ENCODE measurements at places on chromosomes 5 and 9.

GRCh38 chr5:29143266-29143665 lies 2050.2 kb upstream of the CDH6 start:
- no peak for DNase-seq

GRCh38 chr5:72355706-72356299 lies 35.6 kb downstream of the PTCD2 start:
- no peak for DNase-seq

DNA sequence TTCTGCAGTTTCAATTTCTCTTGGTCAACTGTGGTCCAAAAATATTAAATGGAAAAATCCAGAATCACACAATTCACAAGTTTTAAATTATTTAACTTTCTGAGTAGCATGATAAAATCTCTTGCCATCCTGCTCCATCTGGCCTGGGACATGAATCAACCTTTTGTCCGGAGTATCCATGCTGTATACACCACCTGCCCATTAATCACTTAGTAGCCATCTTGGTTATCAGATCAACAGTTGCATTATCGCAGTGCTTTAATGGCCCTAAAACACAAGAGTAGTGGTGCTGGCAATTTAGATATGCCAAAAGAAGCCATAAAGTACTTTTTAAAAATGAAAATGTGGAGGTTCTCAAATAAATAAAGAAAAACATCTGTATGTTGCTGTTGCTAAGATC lies 25.3 kb downstream of the EFCAB9 start:
- DNase-seq = no peak

DNA sequence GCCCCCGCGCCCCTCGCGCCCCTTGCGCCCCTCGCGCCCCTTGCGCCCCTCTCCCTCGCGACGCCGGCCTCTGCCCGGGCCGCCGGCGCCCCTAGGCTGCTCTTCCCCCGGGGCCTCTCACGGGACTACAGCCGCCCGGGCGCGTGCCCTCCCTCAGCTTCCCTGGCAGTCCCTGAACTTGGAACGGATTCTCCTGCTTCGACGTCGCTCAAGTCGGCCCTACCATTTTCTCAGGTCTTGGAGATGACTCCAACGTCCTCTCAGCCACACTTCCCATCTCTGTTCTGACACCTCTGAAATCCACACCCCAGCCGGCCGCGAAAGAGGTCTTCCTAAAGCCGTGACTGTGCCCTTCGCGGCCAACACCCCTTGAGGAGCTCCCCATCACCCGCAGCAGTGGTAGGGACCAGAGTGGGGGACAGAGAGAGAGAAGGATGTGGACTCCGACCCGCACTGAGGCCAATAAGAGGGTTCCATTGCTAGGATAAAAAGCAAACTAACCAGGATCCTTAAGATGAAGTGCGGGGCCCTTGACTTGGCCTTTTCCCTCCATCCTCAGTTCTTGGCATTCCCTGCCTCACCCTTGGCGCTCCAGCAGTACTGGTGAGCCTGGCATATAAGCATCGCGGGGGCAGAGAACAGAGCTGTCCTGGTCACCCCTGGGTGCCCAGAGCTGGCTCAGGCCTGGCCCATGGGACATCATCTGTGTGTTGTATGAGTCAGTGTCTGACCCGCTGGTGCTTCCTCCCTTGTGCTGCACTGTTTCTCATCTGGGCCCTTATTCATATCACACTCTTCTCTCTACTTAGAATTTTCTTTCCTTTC lies 38.6 kb upstream of the GARNL3 start:
- DNase-seq = peak; percentile 30

DNA sequence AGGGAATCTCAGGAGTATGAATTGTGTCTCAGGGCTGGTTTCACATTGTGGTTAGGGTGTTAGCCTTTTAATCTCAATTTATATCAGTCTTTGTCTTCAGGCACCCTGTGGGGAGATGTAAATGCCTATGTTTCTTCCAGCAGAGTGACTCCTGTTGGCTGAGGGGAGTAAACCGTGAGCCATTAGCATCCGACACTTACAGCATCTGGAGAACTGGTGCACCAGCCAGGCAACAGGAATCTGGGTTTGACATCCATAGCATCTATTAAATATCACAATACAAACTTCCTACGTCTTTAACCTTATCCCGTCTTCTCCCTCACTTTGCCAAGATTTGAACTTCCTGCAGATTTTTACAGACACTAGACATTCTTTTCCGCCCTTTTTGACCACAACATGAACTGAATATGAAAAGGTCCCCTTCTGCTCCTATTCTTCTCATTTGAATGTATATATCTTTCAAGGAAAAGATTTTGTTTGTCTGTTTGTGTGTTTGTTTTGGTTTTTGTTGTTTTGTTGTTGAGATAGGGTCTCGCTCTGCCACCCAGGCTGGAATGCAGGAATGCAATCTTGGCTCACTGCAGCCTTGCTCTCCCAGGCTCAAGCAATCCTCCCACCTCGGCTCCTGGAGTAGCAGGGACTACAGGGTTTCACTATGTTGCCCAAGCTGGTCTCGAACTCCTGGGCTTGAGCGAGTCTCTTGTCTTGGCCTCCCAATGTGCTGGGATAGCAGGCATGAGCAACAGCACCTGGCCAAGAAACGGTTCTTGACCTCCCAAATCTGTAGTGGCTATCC lies 626.2 kb downstream of the TLR4 start:
- DNase-seq = no peak

- DNase-seq = no peak
These were observed 280.2 kb downstream of the CDK5RAP2 start for GRCh38 chr9:120299785-120300184.

GRCh38 chr9:115209601-115210306 lies 91.8 kb upstream of the TNC start:
- DNase-seq = peak; percentile 34

DNA sequence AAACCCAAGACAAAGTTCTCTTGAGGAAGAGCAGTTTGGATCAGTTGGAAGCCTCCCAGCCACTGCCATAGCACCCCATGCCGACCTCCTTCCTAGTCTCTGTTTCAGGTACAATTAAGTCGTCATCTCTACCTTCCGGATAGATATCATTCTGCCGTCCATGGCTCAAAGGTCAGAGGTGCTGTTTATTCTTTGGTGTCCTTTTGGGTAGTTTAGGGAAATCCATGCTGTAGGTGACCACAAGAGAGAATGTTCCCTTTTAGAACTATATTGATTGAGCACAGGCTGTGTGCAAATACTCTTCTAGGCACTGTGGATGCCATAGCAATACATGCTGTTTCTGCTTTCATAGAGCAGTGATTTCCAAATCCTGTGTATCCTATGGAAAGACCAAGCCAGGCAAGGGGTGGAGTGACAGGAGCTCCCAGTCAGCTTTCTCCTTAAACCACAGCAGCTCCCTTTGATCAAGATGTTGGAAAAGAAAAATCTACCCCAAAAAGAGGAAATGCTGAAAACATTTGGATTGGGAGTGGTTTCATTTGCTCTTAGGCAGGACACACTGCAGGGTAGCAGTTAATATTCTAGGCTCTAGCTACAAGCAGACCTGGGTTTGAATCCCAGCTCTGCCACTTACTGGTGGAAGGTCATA lies 127.9 kb downstream of the PALM2AKAP2 start:
- no peak for DNase-seq

GRCh38 chr5:175887463-175887862 lies 16.1 kb downstream of the CPLX2 start:
- DNase-seq = no peak

DNA sequence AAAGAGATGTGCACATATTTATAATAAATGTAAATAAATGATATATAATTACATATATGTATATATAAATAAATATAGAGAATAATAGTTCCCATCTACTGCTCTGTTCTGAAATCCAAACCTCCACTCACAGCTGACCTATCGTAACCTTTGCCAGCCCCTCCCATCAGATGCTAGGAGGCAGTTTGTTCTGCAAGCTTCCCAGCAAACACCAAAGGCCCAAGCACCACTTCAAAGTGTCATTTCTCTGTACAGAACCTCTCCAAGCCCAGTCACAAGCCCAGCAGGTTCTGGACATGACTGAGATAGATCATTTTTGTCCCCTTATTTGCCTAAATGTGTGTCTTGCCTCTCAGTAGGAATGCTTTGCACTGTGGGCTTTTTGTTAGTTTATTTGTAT lies 62.4 kb downstream of the MFAP3 start:
- no peak for DNase-seq

GRCh38 chr5:119943148-119943547 lies 313.8 kb downstream of the FAM170A start:
- DNase-seq = no peak

DNA sequence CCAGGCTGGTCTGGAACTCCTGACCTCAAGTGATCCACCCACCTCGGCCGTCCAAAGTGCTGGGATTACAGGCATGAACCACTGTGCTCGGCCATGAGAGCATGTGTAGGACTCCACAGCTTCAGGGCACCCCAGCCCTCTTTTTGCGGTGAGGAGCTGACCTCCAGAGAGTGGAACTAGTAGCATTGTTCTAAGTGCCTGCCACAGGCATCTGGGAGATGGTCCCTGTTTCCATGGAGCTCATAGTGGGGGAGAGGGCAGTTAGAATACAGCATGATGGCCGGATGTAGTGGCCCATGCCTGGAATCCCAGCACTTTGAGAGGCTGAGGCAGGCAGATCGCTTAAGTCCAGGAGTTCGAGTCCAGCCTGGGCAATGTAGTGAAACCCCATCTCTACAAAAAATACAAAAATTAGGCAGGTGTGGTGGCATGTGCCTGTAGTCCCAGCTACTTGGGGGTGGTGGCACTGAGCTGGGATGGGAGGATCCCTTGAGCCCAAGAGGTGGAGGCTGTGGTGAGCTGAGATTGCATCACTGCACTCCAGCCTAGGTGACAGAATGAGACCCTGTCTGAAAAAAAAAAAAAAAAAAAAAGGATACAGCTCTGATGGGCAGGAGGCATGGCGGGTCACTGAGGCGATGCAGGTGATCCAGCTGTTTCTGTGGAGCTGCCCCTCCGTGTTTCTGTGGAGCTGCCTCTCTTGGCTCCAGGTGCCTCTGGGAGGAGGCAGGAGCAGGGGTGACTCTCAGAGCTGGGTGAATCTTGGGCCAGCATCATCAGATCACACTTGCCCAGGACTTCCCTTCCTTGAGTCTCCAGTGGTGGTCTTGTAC lies 4.2 kb downstream of the ASS1 start:
- no peak for DNase-seq

DNA sequence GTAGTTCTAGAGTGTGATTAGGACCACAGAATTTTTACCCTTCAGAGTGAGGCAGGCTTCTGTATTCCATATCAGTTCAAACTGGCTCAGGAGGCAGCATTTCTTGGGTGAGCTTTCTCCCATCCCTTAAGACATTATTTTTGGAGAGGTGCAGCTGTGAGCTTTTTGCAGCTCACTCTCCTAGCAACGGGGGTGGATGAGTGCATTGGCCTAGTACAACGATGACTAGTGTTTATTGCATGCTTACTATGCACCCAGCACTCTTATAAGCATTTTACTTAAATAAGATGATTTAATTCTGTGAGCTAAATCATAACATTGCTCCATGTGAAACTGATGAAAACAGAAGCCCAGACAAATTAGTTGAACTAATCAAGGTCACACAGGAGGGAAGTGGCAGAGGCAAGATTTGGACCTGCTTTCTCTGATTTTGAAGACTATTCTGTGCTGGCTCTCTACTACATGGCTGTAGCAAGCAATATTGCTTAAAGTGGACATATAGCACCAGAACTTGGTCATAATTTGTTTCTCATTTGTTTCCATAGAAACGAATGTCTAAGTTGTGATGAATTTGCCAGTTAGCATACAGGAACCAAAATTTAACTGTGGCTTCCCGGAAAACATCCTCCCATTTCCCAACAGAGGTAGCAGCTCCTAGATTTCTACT lies 372.1 kb upstream of the RIOK2 start:
- DNase-seq = no peak

- DNase-seq = no peak
These were observed 15.5 kb downstream of the IGFBPL1 start for GRCh38 chr9:38408719-38409118.

- DNase-seq = no peak
These were observed at the start of gene NTNG2 for GRCh38 chr9:132161743-132162184. Gene NTNG2 (plus strand): TSS chr9:132162058. CDS start chr9:132166832, 4,774 bp downstream.

- no peak for DNase-seq
These were observed 74.5 kb upstream of the PANK3 start for GRCh38 chr5:168653626-168654025.

- DNase-seq = peak; percentile 14
These were observed 43.9 kb downstream of the MAPKAP1 start for GRCh38 chr9:125663127-125663526.

- DNase-seq = no peak
These were observed 54.4 kb downstream of the ANKH start for GRCh38 chr5:14816999-14817761.

GRCh38 chr9:136022731-136023409 lies 61.7 kb upstream of the UBAC1 start:
- no peak for DNase-seq

DNA sequence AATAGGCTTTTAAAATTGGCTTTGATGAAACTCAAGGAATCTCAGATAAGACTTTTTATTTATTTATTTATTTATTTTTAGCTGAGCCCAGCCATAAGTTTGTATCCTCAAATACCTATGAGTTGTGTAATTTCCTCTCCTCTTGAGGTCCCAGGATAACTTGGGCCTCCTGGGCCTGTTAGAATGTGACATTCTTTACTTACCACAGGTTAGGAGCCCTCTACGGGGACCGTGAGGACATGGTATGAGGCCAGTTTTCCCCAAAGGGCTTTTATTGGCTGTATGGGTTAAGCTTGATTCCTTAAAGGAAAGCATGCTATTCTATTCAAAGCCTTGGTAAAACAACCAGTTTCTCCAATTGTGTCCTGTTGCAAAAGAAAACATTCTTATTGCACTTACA lies 16.9 kb downstream of the SHISAL2B start:
- DNase-seq = no peak
